ENCODE measurements at places on chromosomes 5 and 9.

- no peak for DNase-seq
These were observed 68.5 kb downstream of the MRPL36 start for GRCh38 chr5:1731091-1731639.

- no peak for DNase-seq
These were observed 12.6 kb downstream of the HNRNPH1 start for GRCh38 chr5:179610903-179611265.

- no peak for DNase-seq
These were observed 22.9 kb upstream of the PIK3R1 start for GRCh38 chr5:68192679-68193060.

DNA sequence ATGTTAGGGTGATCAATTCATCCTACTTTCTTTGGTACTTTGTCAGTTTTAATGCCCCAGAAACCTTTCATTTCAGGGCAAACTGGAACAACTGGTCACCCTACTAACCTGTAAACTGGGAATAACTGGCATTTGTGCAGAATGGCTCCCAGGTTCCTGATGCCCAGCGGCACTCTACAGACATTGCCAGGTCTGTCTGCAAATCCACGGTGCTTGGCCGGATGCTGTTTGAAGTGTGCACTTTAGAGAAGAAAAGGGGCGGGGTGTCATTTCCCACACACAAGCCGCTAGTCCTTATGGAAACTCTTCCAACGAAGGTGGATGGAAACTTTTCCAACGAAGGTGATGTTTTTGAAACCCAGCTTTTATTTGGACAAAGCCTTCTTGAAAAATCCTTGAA, 49.9 kb upstream of the OTULINL start:
- no peak for DNase-seq

GRCh38 chr5:130546211-130546610, 618.8 kb downstream of the HINT1 start:
- DNase-seq = no peak

DNA sequence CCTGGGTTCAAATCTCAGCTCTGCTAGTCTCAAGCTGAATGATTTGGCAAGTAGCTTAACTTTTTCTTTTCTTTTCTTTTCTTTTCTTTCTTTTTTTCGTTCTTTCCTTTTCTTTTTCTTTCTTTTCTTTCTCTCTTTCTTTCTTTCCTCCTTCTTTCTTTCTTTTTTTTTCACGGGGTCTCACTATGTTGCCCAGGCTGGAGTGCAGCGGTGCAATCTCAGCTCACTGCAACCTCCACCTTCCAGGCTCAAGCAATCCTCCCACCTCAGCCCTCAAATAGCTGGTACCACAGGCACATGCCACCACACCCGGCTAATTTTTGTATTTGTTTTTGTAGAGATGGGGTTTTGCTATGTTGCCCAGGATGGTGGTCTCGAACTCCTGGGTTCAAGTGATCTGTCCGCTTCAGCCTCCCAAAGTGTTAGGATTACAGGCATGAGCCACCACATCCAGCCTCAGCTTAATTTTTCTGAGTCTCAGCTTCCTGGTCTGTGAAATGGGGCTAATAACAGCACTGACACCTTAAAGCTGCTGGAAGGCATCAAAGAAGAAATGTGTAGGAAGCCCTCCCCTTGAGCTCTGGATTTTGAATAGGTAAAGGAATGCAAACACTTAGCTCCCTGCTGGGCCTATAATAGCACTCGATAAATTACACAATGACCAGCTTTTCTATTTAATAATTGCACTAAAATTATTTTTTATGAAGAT, 17.5 kb upstream of the PPARGC1B start:
- DNase-seq = no peak

DNA sequence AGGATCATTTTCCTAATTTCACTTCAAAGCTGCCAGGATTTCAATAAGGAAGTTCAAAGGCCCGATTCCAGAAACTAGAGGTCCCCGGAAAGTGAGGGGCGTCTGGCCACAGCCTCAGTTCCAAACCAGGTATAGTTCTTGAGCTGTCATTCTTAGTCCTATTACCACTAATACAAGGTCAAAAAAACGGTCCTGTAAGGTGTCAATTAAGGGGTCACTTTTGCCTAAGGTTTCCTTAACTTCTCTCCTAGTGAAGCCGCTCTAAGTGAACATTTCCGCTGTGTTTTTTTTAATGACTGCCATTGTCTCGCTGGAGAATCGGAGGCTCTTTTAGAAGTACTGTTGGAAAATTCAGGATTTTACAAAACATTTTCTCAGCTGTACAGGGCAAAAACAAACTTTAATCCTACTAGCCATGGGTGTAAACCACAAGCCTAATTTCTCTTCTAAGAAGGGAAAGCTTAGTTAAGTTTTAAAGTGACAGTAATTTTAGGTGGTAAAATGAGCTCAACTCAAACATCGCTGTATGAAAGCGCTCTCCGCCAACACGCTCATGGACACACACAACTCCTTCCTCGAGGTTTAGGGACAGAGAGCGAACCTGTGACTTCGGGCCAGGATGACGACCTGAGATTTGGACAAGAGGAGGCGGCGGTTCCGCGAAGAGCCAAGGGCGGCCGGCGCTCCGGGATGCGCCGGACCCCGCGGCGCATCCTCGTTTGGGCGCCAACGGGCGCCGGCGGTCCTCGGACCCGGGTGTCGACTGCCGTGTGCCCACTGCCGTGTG, 76.7 kb upstream of the IFNE start:
- DNase-seq = no peak

- DNase-seq = no peak
These were observed 6.7 kb downstream of the EBF1 start for GRCh38 chr5:159092972-159093371.

DNA sequence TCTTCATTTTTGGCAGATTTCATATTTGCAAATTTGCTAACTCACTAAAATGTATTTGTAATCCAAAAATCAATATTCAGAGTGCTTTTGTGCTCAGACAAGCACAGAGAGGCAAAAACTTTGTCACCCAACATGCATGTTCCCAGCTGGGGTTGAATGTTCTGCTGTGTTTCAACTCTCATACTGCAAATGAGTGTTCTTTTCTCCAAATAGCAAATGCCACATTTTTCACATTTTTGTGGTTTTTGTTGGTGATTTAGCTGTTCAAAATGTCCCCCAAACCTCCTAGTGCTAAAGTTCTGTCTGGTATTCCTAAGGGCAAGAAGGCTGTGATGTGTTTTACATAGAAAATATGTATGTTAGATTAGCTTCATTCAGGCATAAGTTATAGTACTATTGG, 87.3 kb upstream of the PCSK5 start:
- DNase-seq = no peak

DNA sequence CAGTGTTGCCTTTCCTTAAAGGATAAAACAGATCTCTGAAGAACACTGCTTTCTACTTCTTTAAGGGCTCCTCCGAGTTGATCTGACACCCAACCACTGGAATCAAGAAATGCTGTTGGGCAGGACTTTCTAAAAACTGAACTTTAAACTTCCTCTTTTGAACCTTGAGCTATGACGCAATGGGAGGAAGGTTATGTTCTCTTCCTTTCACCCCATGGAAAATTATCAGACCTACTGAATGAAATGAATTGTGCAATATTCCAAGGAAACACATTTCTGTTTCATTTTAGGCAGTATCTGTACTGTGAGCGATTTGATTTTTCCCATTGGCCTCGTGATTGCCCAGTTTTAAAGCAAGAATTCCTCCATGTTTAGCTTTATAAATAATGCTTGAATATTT, 206.0 kb upstream of the PRR16 start:
- DNase-seq = no peak

DNA sequence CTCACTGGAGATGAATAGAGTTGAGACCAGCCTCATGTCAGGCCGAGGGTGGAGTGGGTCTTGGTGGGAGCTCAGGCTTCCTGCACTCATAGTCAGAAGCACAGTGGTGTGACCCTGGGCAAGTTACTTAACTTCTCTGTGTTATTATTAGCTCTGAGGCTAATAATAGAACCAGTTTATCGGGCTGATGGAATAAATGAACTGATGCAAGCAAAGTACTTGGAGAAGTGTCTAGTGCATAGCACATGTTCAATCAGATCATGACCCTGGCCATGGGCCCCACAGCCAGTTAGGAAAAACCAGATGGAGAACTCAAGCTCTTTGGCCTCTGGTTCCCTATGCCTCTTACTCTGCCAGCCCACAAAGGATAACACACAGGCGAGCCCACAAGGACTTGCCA, 45.3 kb upstream of the OSMR start:
- DNase-seq = no peak

DNA sequence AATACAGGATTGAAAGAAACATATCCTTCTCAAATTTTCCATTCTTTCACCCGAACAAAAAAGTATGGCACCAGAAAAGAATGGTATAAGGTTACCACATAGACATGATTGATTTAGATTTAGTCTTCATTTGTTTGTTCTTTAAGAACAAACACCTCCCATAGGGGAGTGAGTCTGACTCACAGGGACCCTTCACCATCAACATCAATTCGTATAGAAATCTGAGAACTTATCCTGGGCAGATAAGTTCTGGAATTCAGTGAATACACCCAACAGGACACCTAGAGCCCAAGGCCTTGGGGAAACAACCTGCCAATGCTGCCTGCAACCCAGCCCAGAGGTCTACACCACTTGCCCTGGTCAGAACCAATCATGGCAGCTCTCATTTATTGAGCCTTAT, 46.2 kb downstream of the LHFPL2 start:
- no peak for DNase-seq

DNA sequence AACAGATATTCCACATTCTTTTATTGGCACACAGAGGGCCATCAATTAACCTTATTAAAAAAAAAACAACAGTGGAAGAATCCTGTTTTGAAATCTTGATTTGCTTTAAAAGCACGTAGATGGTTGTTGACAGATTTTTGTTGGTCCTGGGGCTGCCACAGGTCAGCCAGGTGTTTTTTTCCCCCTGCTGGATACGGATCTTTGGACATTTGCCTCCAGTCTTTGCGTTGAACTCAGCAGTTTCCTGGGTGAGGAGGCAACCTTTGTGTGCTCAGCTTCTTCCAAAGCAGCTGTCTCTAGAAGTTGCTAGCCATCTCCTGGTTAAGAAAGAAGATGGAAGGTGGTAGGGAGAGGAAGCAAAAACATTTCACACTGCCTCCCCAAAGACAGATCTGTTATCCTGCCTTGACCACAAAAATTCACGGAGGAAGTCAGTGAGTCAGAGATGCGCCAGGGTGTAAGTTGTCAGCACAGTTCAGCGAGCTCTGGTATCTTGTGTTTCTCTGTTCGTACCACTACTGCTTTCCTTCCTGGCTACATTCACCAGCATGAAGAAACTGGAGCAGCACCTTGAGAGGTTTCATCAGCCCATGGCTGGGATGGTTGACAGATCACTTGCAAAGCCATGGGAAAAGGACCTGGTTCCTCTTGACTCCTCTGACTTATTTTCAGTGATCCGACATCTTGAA, 207.3 kb downstream of the ARHGAP26 start:
- peak; percentile 14 for DNase-seq

- DNase-seq = no peak
These were observed 44.1 kb downstream of the ZFR start for GRCh38 chr5:32400401-32400800.

DNA sequence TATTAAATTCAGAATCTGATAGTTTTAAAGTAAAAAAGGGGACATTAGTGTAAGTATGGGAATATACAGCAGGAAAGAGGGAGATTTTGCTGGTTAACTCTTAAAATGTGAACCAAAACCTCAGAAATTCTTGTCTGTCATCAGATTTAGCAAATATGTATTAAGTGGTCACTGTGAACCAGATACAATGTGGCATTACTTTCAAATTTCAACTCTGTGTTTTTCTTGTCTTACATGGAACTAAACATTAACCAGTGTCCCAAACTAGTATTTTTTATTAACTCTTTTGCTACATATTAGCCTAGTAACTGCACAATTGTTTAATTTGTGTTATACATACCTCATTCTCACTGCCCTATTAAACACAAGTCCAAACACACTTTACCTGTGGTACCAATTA, 259.9 kb upstream of the RASA1 start:
- no peak for DNase-seq

DNA sequence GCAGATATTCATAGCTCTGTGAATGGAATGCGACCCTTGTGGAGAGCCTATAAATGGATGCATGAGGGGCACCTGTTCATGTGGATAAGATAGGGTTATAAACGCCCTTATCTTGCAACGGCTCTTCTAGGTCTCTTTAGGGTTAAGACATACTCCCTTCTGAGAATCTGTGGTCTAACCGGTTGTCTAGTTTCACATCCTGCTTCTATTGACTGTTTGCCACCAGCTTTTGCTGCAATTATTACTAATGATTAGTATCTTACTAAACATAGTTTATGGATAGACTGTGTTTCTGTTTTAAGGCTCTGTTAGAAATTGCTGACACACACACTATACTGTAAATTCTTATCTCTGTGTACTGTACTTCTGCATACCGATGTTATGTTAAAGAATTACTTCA, 198.9 kb upstream of the CYLC2 start:
- DNase-seq = no peak

DNA sequence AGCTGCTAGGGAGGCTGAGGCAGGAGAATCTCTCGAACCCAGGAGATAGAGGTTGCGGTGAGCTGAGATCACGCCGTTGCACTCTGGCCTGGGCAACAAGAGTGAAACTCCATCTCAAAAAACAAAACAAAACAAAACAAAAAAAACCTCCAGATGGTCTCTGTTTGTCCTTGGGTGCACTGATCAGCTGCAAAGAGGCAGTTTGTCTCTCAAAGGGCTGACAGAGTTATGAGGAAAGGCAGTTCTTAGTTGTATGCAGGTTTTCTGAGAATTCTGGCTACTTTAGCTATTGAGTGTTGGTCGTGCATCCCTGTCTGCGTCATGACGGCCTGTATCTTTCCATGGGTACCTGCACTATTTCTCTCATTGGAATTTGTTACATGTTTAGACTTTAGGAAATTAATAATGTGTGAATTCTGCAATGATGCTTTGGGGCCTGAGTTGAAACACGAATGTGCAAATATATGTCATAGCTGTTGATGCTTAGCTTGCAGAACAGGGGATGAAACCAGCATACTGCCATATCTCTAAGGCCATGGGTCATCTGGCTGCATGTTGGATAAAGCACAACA, 18.2 kb downstream of the OR2S2 start:
- DNase-seq = no peak

DNA sequence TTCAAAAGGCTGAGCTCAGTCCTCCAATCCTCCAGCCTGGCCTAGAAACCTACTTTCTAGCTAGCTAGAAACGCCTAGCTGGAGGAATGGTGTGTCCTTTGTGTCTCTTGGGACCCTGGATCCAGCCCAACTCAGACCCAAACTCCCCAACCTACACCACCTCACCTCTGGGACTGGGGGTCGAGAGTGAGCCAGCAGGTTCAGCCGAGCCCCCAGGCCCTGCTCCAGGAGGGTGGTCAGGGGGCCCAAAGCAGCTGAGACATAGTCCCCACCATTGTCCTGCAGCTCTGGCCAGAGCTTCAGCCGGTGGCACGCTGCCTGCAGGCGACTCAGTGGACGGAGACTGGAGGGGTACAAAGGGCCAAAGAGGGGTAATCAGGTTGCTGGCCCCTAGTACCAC, 6.2 kb downstream of the NOL6 start:
- no peak for DNase-seq

GRCh38 chr9:79946712-79947111, 374.9 kb downstream of the TLE4 start:
- DNase-seq = no peak

- DNase-seq = no peak
These were observed 13.1 kb downstream of the HRH2 start for GRCh38 chr5:175671013-175671412.

- DNase-seq = no peak
These were observed 280.0 kb upstream of the BRINP1 start for GRCh38 chr9:119649205-119649604.

- no peak for DNase-seq
These were observed 91.6 kb downstream of the DMAC1 start for GRCh38 chr9:7707934-7708333.

- DNase-seq = no peak
These were observed 101.7 kb upstream of the TLE1 start for GRCh38 chr9:81791076-81791475.

- no peak for DNase-seq
These were observed 18.6 kb downstream of the SLC6A7 start for GRCh38 chr5:150208187-150209098.

Measured in stimulated activated CD8-positive, alpha-beta memory T cell treated with anti-CD3 and anti-CD28 coated beads, Interleukin-15, amount 100 ng/mL, for 1 hour (primary cell).